Astrocyte of the spinal cord (primary cell): ENCODE measurements at places on chromosomes 7 and 10.

DNA sequence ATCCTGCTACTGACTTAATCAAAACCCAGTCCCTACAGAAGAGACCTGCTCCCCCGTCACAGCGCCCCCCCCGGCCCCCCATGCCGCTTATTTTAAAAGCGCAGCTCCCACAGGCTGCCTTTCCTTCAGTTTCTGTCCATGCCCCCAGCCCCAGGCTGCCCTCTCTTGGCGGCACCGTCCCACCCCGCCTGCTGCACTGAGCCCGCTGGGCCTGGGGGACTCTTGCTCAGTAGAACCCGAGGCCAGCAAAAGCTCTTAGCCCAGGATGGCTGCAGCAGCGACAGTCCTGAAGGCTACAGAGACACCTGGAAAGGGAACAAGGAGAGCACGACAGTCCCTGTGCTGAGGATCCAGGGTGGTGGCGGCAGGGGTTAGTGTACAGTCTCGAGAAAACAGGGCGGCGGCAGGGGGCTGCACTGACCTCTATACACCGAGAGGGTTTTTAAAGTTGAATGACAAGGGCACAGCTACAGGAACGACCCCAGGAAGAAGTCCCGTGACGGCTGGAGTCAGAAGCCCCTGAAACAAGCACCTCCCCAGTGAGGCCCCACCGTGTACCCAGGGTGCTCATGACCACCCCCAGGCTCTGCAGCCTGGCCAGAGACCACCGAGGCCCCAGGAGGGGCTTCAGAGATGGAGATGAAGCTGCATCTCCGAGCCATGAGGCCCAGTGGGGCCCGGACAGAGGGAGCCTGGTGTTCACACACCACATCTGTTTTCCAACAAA is 54.4 kb downstream of the ZRANB1 start:
- DNase-seq: no peak

GRCh38 chr7:21077602-21078001 is 290.9 kb upstream of the SP8 start:
- no peak for DNase-seq

- DNase-seq: peak; percentile 17
Measured at GRCh38 chr7:141648276-141649114, 53.5 kb downstream of the DENND11 start.

DNA sequence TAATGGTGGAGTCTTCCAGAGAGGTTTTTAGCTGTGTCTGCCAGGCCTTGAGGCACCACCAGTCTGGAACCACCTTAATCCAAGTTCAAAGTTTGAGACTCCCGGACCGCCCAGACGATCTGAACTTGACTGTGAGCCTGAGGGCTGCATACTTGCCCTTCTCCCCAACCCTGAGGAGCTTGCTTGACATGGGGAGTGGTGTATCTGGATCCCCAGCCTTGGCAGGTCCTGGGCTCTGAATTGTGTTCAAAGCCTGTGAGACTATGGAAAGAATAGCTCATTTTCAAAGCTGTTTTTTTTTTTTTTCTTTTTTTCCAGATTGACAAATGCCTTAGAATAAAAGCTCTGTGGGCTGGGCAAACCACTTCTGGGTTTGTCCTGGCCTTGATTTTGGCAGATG is 22.3 kb upstream of the CAMK1D start:
- DNase-seq: no peak

GRCh38 chr7:46175221-46175620 is 254.1 kb upstream of the IGFBP3 start:
- no peak for DNase-seq

- no peak for DNase-seq
Measured at GRCh38 chr10:68954904-68955303, 1.1 kb upstream of the DDX21 start.

DNA sequence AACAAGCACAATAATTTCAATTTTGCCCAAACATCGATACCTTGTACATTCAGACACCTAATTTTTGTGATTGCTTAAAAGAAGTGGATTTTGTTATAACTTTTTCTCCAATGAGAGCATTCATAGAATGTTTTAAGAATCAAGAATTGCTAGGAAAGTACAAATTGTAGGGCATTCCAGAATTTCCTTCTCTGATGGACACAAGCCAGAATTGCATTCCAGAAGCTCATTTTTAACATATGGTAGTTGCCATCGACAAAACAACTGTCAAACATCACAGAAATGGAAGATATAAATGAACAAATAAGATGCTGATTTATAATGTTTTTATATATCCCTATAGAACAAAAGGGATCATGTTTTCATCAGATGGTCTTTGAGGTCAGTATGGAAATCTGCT is 258.4 kb upstream of the NPVF start:
- no peak for DNase-seq

GRCh38 chr7:5689716-5690115 is 91.7 kb downstream of the RNF216 start:
- no peak for DNase-seq

- peak; percentile 25 for DNase-seq
Measured at GRCh38 chr7:6705959-6706665, 635 bp downstream of the ZNF12 start.
